A172 (cell line): ENCODE measurements at places on chromosomes 16 and 17. TPM values are rescaled to one million over a fixed set of nuclear protein-coding genes. Genes with fewer than 3 reads are reported as not detected.
A peak's percentile ranks its signal among the peaks of the same experiment; 100 is the strongest.

GRCh38 chr16:81816351-81816750 is 37.3 kb downstream of the PLCG2 start:
- no peak for DNase-seq

DNA sequence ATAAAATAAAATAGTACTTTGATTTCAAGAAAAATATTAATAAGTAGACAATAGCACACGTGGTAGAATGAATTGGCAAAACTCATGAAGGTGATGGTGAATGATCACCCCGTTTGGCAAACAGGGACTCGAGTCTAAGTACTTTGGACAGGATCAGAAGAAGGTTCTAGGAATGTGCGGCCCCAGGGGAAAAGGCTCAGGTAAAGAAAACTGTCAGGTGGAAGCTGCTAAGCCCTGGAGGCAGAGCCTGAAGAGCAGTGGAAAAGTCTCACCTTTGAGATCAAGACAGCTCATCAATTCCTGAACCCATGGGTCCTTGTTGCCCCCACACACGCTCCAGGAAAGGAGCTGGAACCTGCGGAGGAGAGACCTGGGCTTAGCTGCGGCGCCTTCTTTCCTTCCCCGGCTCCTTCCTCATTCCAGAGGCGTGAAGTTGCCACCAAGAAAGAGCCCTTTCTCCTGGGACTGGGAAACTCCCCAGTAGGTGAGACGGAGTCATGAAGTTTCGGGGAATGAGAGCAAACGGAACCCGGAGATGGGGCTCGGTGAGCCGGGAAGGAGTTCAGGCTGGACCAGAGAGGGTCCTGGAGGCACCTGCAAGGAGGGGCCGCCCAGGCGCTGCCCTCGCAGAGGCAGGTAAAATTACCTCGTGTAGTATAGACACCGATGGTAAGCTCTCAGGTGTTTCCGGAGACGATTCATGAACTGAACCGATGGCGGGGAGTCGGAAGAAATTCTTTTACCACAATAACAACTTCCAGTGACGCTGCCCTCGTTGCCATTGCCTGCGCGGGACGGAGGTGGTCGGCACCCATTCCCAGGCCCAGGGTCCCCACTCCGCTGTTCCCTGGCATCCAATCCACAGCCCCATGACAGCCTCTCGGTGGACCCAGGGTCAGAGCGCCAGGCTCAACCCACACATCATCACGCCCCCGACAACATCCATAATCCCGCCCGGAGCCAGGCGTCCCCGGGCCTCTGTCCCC is 1.2 kb upstream of the ZMYND15 start:
- DNase-seq, result no peak

- no peak for DNase-seq
Observed at GRCh38 chr17:55730380-55730779, 7.7 kb upstream of the TMEM100 start.

DNA sequence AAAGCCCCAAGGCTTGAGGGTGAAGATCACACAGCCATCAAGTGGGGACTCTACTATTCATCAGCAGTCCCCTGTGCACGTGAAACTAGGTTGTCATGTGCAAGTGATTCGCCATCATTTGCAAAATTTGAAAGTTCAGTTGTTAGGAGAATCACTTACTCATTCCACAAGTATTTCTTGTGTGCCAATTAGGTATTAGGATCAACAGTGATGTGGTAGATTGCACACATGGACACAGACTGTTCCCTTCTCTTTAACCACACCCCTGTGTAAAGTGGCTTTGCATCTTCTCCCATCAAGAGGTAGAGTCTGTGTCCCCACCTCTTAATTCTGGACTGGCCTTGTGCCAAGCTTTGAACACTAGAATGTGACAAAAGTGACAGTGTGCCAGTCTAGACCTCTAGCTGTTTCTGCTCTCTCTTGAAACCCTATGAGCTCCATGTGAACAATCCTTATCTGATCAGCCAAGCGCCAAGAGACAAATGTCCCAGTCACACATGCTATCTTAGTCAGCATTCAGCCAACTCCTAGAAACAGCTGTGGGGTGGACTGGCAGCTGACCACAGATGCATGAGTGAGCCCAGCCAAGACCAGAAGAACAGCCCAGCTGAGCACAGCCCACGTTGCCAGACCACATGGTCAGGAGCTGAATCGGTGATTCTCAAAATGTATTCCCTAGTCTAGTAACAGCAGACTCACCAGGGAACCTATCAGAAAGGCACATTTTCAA is 31.5 kb upstream of the SHISA9 start:
- peak; percentile 68 for DNase-seq

- no peak for DNase-seq
Observed at GRCh38 chr16:78984324-78984723, 616.2 kb downstream of the MAF start.

GRCh38 chr17:52024300-52024870 is 134.1 kb downstream of the CA10 start:
- DNase-seq, result no peak

- no peak for DNase-seq
Observed at GRCh38 chr16:73122604-73123391, 74.9 kb upstream of the ZFHX3 start.

- DNase-seq, result peak; percentile 42
Observed at GRCh38 chr16:86491640-86492023, 18.7 kb upstream of the FOXF1 start.

DNA sequence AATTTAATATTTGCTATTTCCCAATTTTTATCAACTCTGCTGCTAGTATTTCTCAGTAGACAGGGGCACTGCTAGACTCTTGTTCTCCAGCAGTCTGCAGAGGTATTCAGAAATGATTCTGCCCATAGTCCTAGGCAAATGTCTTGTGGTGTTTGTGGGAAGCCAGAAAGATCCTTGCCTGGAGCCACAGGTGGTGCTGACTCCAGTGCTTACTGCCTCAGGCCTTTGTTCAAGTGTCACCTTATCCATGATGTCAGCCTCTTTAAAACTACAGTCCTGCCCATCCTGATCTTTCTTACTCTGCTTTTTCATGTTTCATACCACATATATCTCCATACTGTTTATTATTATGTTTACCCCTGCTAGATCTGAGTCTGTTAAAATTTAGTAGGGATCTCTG is 26.5 kb downstream of the ZSWIM7 start:
- no peak for DNase-seq

DNA sequence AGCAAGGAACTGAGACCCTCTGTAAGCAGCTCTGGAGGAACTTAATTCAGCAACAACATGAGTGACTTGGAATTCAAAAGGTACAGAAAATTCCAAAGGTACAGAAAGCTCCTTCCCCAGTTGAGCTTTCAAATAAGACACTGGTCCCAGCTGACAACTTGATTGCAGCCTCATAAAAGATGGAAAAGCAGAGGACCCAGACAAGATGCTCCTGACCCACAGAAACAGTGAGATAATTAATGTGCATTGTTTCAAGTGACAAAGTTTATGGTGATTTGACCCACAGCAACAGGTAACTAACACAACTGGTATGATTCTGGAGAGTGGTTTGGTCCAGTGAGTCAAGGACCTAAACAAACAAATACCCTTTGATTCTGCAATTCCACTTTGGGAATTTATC is 15.2 kb upstream of the TMEM114 start:
- no peak for DNase-seq

- no peak for DNase-seq
Observed at GRCh38 chr17:46162866-46163265, 30.4 kb downstream of the KANSL1 start.

DNA sequence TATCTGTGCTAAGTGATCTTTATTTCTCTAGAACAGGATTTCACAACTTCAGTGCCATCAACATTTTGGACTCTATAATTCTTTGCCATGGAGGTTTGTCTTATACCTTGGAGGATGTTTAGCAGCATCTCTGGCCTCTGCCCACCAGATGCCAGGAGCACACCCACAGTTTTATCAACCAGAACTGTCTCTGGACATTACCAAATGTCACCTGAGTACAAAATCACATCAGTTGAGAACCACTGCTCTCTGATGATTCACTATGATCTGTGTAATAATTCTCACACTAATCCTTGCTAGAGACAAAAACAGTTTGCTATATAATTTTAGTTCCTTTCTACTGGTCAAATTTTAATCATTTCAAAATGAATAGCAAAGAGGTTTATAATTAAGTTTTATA is 102.8 kb upstream of the AMZ2 start:
- no peak for DNase-seq

DNA sequence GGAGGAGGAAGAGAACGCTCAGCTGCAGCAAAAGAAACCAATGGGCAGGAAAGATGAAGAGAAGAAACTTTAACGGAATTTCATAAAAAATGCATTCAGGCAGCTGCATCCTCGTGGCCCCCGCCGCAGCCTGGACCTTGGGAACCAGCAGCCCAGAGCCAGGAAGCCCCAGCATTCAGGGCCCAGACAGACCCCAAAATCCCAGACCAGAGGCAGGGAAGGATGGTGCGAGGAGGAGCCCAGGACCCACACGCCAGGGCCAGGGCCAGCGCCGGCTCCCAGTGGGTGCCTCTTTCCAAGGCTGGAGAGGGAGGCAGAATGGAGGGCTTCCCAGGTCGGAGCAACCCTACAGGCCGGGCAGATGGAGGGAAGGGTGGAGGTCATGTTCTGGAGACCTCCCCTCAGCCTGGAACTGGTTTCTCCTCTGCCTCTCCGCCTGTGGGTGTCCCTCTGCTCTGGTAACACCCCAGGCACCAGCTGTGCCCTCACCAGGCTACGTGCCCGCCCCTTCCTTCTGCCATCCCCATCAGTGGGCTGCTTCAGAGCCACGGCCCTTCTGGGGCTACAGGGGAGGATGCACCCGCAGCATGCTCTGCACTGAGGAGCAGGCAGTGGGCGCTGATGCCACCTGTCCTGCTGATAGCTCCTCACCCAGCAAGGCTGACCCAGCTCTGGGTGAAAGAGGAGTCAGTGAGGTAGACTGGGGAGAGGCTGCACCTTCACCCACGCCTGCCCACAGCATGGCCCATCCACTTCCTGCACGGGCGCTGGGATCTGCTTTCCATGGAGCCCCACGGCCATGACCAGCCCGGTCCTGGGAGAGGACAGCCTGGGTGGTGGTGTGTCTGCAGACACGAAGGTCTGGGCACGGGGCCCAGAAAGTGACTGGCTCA is 1.2 kb upstream of the MIF4GD start:
- no peak for DNase-seq

GRCh38 chr17:28712032-28712704 is 480 bp upstream of the PROCA1 start:
- DNase-seq, result no peak

- DNase-seq, result no peak
Observed at GRCh38 chr17:39597372-39598046, 10.2 kb downstream of the NEUROD2 start.

GRCh38 chr17:78231991-78232858 is 794 bp downstream of the TMEM235 start:
- DNase-seq, result no peak

GRCh38 chr17:60577147-60577915 is 22.7 kb upstream of the PPM1D start:
- no peak for DNase-seq

- DNase-seq, result no peak
Observed at GRCh38 chr16:89890886-89891657, 17.7 kb downstream of the TCF25 start.

GRCh38 chr17:80751070-80751945 is 206.7 kb downstream of the RPTOR start:
- DNase-seq, result no peak

DNA sequence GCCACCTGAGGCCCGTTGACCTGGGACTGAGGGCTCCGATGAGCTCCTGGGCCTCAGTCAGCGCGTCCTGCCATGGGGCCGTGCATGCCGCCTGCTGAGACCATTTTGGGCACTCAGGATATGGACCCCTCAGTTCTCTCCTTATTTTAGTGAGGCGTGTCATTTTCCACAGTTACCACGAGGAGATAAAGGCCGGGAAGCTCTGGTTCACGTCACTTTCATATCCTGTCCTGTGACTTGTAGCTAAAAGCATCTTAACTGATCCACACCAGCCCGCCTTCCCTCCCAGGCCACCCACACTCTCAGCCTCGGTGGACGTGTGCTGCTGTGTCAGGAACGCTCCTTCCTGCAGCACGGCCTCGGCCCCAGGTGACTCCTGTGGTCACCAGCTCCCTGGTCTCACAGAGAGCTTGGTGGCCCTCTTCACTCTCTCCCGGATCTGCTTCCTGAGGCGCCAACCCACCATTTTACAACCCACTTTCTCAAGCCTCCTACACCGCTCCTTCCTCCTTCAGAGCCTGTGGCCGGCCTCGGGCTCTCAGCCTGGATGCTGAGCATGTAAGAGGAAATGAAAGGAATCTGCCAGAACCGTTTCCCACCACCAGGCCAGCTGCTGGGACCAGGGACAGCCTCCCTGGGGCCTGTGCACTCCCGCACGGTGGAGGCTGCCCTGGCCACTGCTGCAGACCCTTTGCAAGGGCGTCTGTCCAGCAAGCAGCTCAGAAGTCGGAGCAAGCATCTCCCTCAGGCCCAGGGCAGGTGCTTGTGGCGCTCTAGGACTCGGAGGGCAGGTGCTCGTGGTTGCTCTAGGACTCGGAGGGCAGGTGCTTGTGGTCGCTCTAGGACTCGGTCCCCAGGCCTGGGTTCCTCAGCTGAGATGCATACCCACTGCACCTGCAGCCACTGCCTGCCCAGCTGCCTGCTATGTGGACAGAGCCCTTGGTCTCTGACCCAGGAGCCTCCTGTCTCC is 23.9 kb upstream of the FASN start:
- DNase-seq, result no peak

DNA sequence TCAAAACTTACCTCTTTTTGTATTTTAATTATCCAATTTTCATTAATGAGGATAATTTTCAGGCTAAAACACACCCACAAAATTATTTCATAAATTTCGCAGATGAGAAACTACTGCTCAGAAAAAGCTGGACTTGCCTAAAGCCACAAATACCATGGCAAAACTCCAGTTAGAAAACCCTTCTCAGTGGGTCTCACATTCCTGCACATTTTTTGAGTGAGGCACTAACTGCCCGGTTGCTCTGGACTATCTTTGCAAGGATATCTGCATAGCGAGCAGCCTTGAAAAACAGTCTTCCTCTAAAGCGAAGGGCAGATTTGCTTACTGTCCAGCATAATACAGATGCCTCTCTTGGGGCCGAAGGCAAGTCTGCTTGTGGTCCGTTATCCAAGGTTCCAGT is 9.8 kb downstream of the MPHOSPH6 start:
- DNase-seq, result no peak

CACNG1 gene
- not detected in 2 replicates for total RNA-seq

TAF15 gene
- 20.3 and 31.1 TPM in 2 replicates for total RNA-seq

KRT24 gene
- total RNA-seq, result not detected in 2 replicates

LPCAT2 gene
- total RNA-seq, result 18.6 and 20.2 TPM in 2 replicates

TBC1D3K gene
- total RNA-seq, result 0.10 TPM in 1 of 2 replicates, not detected in the other

ARL5C gene
- not detected in 2 replicates for total RNA-seq

CCL14 gene
- not detected in 2 replicates for total RNA-seq

ZG16 gene
- not detected in 2 replicates for total RNA-seq
